MG63 (cell line): ENCODE measurements at places on chromosomes 13 and 19.

GRCh38 chr19:55223291-55224037 lies 5.1 kb downstream of the TMEM86B start:
- DNase-seq = no peak

DNA sequence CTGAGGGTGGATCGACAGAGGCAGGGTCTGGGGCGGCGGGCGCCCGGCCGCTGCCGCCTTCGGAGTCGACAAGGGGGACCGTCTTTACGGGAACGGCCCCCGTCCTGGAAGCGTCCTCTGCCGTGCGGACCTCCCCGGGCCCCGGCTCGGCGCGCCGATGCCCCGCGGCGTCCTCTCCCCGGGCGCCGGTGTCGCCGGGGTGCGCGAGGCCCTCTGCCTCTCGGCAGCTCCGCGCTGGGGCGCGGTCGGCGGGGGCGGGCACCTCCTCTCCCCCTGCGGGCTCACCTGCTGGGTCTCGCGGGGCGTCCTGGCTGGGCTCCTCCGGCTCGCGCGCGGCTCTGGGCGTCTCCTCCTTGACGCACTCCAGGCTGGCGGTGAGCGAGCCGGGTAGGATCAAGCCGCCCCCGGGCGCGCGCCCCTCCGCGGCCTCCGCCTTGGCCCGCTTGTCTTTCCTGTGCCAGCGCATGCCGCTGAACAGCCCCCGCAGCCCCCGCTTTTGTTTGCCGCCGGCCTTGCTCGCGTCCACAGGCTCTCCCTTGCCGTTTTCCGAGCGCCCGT lies 1.5 kb downstream of the AMER2 start:
- DNase-seq = peak; percentile 9

DNA sequence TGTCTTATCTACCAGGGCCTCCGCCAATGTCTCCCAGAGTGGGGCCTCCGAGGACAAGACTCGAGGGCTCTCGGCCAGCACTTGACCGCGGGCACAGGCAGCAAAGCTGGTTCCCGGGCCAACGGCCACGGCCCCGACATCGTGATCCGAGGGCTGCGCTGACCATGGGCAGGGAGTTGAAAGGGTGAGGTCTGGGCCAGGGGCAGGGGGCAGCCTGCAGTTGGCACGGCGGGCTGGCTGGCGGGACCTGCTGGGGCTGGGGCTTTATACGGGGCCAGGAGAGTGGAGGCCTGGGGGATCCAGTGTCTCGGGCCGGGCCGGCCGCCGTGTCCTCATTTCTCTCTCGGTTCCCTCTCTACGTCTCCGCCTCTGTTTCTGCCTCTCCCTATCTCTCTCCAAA lies 9.8 kb upstream of the LINGO3 start:
- no peak for DNase-seq

DNA sequence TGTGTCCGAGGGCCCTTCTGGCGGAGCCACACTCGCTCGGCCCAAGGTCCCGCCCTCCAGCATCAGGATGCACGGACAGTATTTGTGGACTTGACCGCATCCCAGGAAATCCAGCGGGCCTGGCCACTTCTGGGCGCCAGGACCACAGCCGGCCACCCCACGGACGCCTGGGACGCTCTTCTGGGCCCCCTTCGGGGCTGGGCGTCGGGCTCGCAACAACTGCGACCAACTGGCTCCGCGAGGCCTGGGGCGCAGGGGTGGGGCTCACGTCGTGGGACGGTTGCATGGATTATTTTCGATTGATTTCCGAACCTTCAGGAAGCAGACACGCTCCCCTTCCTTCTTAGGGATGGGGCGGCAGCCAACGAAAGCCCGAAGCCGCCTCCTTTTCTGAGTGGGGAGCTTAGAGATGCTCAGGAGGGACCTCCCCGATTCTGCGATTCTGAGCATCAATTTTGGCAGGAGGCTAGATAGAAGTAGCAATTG lies 521 bp upstream of the NUP58 start:
- peak; percentile 11 for DNase-seq

DNA sequence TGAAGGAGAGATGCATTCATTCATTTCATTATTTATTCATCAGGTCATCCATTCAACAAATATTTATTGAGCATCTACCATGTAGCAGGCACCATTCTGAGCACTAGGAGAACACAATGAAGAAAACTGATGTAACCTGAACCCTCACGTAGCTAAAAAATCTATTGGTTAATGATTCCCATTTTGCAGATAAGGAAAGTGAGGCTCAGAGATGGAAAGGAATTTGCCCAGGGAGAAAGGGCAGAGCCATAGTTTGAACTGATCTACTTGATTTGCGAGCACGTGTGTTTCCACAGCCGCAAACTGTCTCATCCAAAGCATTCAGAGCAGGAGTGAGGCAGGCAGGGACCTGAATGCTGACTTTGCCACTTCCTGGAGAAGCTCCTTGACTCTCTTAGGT lies 2.7 kb downstream of the KLK8 start:
- DNase-seq = no peak

- DNase-seq = no peak
Observed at GRCh38 chr19:12194827-12195731, 32.2 kb downstream of the ZNF136 start.

DNA sequence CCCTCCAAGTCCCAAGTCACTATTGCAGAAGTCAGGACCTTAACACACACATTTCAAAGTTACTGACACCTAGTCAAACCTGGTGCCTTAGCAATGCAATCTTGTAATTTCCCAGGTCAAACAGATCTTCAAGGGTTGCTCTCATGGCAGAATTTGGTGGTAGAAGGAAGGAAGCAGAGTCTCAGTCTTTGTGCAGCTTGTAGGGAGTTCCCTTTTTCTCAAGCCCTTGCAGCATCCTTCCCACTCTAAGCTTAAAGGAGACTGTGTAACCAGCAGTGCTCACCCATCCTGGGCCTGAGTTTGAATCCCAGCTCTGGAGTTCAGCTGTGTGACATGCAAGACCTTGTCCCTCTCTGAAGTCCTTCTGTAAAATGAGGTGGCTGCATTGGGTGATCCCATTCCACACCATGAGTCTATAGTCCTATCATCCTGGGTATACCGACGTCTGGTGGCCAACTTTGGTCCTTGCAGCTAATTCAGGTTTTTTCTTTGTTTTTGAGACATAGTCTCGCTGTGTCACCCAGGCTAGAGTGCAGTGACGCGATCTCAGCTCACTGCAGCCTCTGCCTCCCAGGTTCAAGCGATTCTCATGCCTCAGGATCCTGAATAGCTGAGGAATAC lies 9.8 kb downstream of the SIGLEC10 start:
- DNase-seq = no peak

GRCh38 chr19:55962186-55962585 lies 14.6 kb downstream of the NLRP8 start:
- peak; percentile 31 for DNase-seq

DNA sequence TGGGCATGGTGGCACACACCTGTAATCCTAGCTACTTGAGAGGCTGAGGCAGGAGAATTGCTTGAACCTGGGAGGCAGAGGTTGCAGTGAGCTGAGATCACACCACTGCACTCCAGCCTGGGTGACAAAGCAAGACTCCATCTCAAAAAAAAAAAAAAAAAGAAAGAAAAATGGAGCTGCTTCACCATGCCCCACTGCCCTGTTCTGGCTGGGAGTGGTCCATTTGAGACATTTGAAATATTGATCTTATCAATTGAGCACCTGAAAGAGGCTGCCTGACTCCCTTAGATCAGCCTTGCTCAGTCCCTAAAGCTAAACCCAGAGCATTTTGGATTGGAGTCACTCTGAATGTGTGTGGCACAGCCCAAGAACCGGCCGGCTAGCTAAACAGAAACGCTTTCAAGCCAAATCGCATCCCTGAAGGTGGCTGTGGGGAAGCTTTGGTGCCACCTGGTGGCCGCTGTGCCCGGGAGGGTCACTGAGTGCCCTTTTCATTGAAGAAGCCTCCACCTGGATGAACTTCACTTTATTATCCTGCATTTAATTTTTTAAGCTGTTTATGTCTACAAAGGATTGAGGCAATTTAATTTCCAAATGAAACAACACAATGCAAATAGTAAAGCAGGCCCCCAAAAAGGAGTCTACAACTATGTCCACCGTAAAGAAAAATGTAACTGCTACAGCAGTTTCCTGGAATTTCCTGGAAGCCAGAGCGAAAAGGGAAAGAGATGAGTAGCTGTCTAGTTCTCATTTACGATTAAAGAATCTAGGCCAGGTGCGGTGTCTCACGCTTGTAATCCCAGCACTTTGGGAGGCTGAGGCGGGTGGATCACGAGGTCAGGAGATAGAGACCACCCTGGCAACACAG lies 53.1 kb upstream of the SERPINE3 start:
- peak; percentile 54 for DNase-seq

- DNase-seq = no peak
Observed at GRCh38 chr13:109722068-109722467, 64.3 kb downstream of the IRS2 start.

GRCh38 chr19:7552781-7553180 lies 17.3 kb downstream of the PNPLA6 start:
- no peak for DNase-seq

GRCh38 chr19:18100710-18101109 lies 3.1 kb downstream of the MAST3 start:
- no peak for DNase-seq

DNA sequence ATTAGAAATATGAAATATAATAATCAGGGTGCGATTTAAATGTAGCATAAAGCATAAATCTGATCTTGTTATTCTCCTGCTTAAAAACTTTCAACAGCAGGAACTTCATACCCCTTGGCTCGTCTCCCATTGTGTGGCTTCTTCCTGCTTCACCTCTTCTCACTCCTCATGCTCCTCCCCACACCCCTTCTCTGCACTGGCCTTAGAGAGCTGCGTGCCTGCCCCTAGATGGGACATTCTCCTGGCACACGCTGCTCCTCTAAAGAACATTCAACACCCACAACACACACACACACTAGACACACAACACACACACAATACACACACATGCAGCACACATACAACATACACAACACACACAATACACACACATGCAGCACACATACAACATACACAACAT lies 104.6 kb upstream of the RAP2A start:
- peak; percentile 24 for DNase-seq

GRCh38 chr19:54414156-54414555 lies 1.1 kb upstream of the TTYH1 start:
- DNase-seq = no peak

GRCh38 chr13:62065016-62065415 lies 649.4 kb upstream of the PCDH20 start:
- no peak for DNase-seq

- DNase-seq = no peak
Observed at GRCh38 chr13:48535766-48536165, 2.9 kb upstream of the RCBTB2 start.

DNA sequence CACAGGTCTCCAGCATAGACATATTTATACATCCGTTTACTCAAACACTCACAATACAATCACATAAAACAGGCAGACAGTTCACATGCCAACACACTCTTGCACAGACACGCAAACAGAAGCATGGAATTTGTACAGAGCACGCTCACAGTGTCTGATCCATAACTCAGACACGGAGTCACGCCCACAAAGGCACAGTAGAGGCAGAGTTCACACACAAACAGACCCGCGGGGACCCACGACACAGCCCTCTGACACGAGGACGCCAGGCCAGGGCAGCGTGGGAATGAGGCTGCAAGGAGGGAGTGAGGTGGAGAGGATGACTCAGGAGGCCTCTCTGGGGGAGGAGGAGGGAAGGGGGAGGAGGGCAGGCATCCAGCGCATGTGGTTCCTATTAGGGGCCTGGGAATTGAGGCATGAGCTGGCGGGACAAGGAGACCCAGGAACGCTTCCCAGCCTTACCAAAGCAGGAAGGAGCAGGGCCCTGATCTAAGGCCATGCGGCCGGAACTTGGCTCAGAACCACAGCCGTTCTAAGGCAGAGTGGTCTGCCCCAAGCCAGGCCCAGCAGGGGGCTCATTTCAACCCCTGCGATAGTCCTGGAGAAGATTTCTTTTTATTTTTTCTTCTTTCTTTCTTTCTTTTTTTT lies 9.1 kb upstream of the OLFM2 start:
- peak; percentile 99 for DNase-seq

DNA sequence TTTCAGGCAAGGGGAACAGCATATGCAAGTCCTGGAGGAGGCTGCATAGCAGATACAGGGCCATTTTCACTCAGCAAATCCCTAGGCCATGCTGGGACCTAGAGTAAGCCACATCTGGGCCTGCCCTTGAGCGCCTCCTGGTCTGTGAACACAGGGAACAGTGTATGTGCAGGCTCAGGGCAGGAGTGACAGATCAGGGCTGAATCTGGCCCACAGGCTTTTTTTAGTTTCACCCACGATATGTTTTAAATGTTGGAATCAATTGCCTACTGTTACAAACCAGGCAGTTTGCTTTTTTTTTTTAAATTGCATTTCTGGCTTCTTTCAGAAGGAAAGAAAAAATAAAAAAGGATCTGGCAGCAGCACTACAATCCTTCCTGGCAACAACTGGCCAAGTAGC lies 1.5 kb upstream of the TMEM145 start:
- no peak for DNase-seq

GRCh38 chr13:47832458-47832972 lies 168.6 kb downstream of the SUCLA2 start:
- DNase-seq = no peak

- DNase-seq = no peak
Observed at GRCh38 chr19:42052241-42052863, 17.7 kb downstream of the GRIK5 start.

- peak; percentile 22 for DNase-seq
Observed at GRCh38 chr13:43036351-43037250, 13.2 kb downstream of the DNAJC15 start.

GRCh38 chr19:38028913-38029510 lies 122.0 kb downstream of the SIPA1L3 start:
- no peak for DNase-seq

DNA sequence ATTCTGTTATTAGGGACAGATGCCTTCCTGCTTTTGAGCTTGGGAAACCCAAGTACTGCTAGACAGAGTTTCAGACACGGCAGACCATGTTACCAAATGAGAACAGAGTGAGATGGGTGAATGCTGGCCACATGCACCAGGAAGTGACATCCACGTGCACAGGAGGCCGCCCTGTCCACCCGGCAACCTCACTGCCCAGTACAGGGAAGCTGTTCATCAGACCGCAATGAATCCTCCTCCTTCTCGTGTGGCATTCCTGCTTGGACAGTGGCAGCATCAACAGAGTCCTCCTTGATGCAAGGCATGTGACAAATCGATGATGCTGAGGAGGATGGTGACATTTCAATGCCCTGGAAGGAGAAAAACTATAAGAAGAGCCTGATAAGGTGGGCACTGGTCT lies 191.0 kb upstream of the SOX1 start:
- no peak for DNase-seq

DNA sequence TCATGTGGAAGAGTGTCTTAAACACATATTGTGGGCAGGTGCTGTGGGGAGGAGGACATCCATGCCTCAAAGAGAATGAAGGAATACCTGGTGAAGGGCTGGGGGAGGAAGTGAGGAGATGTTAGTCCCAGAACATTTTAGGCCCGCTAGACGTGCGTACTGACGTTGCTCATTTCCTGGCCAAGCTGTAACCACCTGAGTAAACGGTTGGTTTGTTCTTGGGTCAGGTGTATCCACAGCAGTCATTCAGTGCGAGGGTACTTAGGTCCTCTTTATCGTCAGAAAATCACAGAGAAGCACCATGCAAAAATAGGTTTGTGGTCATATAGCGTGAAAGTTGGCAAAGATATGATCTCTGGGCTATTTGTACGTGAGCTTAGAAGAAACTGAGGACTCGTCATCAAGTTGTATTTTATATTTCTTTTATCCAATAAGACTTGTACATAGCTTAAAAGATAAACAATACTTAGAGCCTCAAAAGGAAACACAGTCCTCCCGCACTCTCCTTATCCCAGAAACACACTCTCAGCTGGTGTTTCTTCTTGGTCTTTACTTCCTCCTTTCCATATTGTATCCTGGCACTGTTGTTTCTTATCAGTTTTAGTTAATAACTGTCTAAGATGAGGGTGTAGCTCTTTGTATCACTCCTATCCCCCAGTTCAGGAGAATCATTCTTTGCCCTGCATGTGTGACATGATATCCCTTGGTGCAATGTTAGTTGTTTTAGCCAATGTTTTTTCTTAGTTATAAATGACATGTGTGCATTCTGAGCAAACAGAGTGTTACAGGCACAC lies 52.0 kb downstream of the ARHGEF7 start:
- DNase-seq = no peak
